ENCODE measurements at places on chromosomes 1 and 21.
A peak's percentile ranks its signal among the peaks of the same experiment; 100 is the strongest.

DNA sequence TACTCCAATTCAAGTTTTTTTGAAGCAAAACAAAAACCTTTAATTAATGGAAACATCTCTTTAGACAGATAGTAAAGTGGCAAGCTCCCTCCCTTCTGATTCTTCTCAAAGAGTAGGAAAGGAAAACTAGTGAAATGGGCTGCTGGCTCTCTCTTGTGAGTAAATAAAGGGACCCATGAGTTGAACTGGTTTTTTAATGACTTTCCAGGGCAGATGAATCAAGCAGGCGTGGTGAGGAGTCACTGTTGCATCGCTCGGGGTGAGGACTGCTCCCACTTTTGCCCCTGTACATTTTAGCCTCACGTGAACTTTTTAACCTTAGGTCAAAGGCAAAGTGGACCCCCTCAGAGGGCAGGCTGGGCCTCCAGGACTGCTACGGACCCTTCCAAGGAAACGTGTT is 64.8 kb downstream of the ABCA4 start:
- no peak for DNase-seq

DNA sequence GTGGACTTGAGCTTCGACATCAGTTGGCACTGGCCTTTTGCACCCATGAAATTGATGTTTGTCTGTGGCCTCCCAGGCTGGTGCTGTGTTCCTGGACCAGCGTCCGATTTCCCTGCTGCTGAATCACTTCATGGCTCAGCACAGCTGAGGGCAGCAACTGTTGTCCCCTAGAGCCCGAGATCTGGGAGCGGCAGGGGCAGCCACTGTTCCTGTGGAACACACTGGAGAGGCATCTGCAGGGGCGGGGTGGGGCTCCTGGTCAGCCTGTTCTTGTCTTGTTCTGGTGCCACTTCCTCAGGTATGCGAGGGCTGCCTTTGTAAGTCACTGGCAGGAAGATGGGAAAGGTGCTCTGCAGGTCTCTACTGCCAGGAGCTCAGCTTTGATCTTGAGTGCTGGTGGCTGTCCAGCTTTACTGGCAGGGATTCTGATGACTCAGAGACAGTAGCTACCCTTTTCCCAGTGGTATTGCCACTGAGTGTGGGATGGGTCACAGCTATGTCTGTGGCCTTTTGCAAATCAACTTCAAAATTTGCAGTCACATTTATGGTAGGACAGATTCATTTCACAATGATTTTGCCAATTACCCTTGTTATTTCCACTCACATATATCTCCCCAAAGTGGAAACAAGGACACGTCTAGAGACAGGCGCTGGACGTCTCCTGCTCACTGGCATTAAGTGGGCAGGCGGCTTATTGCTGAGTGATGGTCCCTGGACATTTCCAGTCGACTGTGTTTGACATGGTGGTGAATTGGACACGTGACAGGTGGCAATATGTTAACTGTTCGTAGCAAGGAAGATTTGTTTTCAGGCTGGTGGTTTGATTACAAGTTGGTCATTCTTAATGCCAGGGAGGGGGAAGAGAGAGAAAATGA is 15.3 kb downstream of the AGPAT3 start:
- peak; percentile 68 for DNase-seq

GRCh38 chr1:30374400-30375070 is 348.9 kb downstream of the MATN1 start:
- no peak for DNase-seq

DNA sequence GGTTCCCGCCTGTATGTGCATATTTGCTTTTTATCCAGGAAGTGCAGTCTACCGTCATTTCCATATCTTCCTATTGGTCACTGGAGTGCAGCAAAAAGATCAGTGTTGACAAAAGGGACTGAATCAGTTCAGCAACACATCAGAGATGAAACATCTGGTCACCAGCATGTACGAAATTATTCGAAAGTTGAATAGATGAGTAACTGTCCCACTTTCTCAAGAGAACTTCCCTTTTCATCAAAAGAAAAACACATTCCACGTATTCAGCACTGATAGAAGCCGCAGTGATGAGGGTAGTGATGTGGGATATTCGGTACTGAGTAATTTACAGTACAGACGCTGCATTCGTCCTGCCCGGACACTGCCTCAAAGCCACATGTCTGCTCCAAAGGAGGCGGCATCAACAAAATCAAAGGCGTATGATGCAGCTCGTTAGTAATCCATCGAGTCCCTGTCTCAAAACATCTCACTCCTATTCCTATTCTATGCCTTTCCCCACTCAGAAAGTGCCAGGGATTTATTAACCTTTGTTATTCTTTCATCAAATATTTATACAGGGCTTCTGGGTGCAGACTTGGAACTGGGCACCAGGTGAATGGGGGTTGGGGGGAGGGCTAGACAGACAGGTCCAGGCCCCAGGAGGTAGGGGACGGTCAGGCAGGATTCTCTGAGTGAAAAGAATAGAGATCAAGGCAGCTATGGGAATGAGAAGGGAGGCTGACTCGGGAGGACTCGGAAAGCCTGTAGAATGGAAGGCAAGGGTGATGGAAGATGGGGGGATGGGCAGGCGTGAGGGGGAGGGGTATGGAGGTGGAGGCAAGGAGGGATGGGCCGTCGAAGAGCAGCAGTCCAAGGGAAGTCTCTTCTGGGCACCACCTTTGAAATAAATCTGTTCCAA is 79.5 kb upstream of the SLC45A1 start:
- DNase-seq: peak; percentile 68

DNA sequence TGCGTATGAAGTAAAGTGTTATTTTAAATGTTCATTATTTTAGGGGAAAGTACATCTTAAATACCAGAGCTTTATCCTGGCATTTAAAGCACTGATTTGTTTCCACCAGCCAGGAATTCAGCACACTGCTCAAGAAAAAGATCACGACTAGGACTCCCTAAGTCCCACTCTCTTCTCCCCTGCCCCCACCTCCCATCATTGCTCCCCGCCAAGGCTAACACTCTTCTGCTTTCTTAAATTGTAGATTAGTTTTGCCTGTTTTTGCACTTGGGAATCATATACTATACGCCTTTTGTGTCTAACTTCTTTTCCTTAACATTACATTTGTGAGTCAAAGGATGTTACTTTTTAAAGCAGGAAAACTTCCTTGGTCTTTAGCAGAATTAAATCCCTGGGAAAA is 37.5 kb upstream of the C1orf105 start:
- DNase-seq: no peak

- no peak for DNase-seq
Observed at GRCh38 chr1:22488319-22488718, 36.7 kb downstream of the ZBTB40 start.

DNA sequence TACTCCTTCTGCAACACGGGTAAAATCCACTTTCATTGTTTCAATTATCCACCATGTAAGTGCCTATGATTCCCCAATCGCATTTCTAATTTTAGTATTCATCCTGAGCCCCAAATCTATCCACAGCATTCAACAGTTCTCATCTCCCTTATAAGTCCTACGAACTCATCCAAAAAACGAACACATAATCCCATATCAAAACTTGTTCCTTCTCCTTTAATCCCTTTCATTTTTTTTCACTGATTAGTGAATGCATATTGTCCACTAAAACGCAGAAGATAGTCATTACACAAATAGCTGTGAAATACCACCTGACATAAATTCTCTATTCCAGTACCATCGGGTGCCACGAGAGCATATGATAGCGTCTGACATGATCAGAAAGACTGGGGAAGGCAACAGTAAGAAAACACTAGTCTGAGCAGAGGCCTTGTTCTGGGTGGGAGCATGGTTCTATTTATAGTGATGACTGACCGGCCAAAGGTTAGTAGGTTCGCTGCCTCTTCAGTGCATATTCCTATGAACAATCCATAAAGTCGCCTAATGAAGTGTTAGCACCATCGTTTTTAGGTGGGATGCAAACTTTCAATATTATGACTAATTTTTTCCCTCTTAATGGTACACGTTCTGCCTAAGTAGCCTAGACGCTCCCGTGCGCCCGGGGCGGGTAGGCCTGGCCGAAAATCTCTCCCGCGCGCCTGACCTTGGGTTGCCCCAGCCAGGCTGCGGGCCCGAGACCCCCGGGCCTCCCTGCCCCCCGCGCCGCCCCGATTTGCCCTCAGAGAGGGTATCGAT is 648 bp downstream of the ATP5PF start:
- peak; percentile 27 for DNase-seq
